ENCODE measurements at places on chromosomes 13 and 19.
A peak's percentile ranks its signal among the peaks of the same experiment; 100 is the strongest.

GRCh38 chr19:11322269-11323024, 17.0 kb downstream of the RAB3D start:
- DNase-seq: no peak

GRCh38 chr19:2800506-2800905, 15.2 kb downstream of the THOP1 start:
- DNase-seq: no peak

DNA sequence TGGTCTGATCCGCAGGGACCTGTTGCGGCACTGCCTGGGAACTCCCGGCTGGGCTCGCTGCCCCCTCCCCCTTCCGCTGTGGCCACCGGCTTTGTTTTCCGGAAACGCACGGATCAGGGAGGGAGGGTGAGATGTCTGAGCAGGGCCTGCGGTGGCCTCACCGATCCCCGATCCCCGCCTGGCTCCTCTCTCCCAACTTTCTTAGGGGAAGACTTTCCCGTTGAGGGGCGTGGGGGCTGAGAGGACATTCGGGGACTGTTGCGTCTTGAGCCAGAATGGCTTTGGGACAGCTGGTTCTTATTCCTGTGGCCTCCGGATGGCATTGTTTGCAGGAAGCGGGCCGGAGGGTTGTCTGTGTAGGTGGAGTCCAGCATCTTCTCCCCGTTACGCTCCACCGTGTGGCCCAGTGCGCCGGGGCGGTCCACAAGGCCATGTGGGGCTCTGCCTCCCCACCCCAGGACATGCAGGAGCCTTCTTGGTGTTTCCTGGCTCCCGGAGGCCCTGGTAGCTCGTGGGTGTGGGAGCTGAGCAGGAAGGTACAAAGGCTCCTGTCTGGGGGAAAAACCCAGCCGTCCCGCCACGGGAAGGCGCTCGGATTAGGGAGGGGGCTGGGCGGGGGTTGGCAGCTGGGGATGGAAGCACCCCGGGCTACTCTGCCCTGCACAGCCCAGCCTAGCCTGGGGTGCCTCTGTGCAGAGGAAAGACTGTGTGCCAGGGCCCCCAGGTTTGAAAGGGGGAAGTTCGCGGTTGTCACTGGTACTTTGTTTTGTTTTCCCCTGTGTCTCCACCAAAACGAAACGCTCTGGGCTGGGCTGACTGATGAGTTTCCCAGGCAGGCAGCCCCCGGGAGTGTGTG, 1.3 kb downstream of the CSNK1G2 start:
- peak; percentile 90 for DNase-seq

- DNase-seq: no peak
Observed at GRCh38 chr13:34216256-34216655, 398.3 kb downstream of the RFC3 start.

DNA sequence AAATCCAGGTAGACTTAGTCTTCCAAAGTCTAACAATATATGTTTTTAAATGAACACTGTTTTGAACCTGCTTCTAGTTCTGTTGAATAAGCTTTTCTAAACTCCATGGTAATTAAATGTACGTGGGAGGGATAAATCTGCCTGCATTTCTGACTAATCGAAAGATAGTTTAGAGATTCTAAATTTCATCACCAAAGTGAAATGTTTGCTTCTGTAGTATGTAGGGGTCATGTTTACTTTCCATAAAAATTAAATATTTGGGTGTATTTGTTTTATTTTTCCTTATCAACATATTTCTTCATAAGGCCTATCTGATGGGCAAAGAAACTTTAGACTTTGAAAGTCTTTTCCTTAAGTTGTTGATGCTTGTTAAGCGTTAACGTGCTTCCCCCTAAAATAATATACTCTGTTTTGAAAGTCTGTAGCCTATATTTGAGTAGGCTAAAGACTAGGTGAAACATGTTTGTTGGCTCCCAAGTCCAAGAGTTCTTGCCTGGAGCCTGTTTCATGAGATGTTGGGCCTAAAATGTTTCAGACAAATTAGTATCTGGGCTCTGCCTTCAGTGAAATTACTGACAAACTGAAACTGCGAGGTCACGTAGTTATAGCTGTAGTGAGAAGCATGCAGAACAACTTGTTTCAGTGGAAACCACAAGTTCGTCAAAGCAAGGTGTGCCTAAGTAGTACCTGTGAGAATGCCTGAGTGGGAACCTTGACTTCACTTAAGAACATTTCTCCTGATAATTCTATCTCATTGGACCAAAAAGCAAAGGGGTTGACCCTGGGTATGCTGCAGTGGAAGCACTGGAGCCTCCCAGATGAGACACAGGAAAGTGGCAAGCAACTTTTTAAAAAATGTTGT, 126.2 kb downstream of the LMO7 start:
- DNase-seq: no peak

DNA sequence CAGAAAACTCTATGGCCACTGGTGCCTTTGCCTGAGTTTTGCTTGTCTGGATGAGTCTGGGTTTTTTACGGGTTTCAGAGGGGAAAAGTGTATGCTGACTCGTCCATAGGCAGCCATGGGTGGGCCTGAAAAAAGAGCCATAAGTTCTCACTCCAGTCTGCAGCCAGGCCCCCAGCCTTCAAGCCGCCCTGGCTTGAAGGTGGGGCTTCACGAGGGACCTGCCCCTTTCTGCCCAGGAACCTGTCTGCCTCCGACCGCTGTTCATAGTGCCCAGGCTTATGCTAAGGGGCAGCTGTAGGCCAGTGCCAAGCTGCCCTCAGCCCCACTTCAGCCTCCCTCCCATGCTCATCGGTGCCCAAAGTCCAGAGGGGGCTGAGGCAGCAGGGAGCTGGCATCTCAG, 385.2 kb downstream of the PCDH9 start:
- no peak for DNase-seq

GRCh38 chr19:16261584-16262368, 62.9 kb upstream of the KLF2 start:
- no peak for DNase-seq

DNA sequence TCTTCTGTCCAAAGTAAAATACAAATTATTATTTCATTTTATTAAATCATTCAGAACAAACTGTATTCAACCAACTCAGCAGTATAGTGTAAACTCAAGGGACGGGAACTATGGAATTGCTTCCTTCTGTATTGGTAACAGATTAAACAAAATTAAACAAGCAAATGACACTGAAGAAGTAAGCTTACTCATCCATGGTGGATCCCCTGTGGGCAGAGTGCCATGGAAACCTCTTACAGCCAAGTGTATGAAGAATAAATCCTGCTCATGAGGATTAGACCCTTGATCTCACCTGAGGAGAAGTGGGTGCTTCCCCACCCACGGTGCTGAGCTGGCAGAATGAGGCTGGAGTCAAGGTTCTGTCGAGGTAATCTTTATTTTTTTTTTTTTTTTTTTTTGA, 18.0 kb upstream of the RFXAP start:
- DNase-seq: no peak

DNA sequence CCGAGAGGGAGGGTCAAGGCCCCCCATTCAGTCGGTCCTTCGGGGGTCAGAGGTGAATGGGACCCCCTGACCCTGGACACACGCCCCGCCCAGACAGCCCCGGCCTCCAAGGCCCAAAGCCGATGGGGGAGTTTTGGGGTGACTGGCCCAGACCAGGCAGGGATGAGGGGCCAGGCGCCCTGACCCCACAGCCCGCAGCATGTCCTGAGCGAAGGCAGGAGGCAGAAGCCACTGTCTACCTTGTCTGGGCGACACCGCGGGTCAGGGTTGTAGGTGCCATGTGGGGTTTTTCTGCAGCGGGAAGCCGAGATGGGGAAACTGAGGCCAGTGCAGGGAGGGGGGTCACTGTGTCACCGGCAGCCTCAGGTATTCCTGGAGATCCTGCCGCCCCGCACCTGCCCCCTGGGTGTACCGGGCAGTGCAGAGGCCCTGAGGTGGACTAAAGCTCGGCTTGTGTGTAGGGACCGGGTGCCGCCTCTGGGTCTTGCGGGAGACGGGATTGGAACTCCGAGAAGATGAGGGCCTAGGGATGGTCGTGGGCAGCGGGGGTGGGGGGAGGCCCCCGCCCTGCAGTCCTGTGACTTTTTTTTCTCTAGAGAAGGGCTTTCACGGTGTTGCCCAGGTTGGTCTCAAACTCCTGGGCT, 8.5 kb downstream of the ARID3A start:
- no peak for DNase-seq

DNA sequence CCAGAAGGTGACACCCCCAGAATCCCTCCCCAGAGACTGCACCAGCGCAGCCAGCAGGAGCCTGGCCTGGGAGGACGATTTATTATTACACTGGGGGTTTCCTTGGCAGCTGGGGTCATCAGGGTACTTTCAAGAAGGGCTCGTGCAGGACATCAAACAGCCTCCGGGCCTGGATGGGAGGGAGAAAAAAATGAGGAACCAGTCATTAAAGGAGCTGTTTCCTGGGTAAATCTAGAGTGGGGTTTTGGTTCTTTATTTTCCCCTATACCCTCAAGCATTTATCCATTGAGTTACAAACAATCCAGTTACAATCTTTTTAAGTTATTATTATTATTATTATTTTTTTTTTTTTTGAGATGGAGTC, 3.1 kb downstream of the POLR1G start:
- no peak for DNase-seq

GRCh38 chr19:11227195-11227886, 12.1 kb upstream of the ANGPTL8 start:
- DNase-seq: no peak

- DNase-seq: no peak
Observed at GRCh38 chr19:3986260-3987041, 1.2 kb upstream of the EEF2 start.

- DNase-seq: no peak
Observed at GRCh38 chr13:84500016-84500415, 617.7 kb upstream of the SLITRK1 start.

DNA sequence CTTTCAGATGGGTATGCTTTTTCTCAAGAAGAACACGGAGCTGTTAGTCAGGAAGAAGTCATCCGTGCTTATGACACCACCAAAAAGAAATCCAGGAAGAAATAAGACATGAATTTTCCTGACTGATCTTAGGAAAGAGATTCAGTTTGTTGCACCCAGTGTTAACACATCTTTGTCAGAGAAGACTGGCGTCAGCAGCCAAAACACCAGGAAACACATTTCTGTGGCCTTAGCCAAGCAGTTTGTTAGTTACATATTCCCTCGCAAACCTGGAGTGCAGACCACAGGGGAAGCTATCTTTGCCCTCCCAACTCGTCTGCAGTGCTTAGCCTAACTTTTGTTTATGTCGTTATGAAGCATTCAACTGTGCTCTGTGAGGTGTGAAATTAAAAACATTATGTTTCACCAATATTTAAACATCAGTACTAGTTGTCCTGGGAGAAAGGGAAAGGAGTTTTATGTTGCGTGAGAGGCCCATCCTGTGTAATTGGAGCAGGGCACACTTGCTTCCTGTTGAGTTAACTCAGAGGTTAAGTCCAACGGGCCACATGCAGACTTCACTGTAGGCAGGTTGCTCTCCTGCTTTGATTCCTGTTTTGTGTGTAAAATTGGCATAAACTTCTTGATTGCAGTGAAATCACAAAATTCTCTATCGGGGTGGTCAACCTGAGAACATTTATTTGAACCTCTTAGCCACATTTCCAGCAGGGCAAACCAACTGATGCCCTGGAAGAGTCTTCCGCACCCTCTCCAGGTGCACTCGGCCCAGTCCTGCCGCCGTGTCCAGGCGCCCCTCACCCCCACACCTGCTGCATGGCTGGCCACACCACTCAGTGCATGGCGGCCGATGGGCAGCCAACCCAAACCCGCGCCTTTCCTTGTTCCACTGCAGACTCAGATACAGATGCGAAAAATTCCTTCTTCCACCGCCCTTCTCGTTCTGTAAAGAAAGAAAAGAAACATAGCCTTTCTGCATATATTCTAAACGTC, 31.6 kb downstream of the SHISA2 start:
- no peak for DNase-seq

DNA sequence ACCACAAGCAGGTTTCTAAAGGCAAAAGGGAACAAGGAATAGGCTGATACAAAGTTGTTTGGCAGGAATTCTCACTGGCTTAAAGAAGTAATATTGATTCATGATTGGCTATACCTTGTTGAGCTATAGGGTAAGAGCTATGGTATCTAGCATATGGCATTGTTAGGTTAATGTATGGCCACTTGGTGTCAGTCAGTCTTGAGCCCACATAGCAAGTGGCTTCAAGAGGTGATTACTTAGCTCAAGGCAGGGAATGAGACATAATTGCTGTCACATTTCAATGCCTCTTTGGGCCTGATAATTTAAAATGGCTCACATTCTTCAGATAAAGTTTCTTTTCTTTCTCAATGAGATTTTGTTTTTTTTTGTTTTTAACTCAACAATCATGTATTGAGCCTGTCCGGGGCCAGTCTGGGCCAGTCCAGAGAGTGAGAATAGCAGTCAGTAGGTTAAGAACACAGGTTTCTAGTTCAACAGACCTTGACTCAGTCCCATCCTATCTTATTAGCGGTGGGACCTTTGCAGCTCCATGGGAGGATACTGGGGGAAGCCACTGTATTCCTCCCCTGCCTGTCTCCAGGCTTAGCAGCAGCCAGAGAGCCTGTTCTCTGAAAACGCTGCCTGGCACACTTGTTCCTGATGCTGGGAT, 45.8 kb upstream of the RCBTB2 start:
- DNase-seq: no peak

DNA sequence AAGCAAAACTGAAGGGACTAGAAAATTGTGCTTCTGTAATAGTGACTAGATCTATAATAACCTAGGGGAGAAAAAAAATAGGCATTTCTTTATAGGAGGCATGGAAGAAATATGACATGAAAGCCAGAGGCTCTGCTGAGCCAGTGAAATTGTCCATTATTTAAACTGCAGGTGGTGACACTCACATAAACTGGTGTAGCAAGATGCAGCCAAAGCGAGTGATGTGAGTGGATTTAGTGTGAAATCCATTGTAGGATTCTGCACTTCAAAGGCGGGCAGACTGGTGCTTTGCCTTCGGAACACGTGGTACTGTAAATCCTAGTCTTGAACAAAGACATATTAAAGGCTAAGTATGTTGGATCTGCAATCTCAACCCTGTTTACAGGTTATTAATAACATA, 361.9 kb downstream of the TBC1D4 start:
- no peak for DNase-seq

DNA sequence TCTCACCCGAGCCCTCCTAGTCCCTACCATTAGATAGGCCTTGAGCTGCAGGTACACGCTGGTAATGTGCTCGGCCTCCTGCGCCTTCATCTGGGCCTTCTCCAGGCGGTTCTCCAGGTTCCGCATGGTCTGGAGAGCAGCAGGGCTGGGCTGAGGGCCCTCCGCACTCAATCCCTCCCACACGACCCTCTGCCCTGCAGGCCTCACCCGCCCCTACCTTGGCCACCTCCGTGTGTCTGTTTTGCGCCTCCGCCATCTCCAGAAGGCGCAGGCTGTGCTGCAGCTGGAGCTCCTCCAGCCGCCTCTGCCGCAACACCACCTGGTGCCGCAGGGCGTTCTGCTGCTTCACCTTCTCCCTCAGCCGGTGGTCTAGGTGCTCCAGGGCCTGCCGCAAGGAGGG, 7.5 kb upstream of the RGL3 start:
- no peak for DNase-seq

DNA sequence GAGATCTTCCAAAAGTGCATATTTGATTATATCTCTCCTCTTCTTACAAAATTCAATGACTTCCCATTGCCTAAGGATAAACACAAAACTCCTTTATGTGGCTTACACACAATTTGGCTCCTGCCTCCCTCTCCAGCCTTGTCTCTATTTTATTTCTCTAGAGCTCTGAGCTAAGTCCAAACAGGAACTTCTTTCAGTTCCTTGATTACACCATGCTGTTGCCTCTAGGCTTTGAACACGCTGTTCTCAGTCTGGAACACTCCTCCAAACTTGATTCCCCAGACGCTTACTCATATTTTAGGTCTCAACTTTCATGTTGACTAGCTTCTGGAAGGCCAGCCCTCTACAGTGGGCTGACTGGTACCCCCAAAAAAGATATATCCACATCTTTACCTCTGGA, 258.5 kb downstream of the COG6 start:
- DNase-seq: no peak

Data from coronary artery (tissue), 2 donors.